ENCODE measurements at places on chromosomes 13 and 19. TPM values are rescaled to one million over a fixed set of nuclear protein-coding genes. Genes with fewer than 3 reads are reported as not detected.

The FFAR3 gene
- not detected for total RNA-seq

The SIGLEC12 gene
- total RNA-seq, result not detected

The OR7D2 gene
- not detected for total RNA-seq

The GPI gene
- 261 TPM for total RNA-seq

The PPM1N gene
- total RNA-seq, result 5.1 TPM

The SLC25A23 gene
- 13.1 TPM for total RNA-seq

All from myometrial cell (primary cell).